ENCODE measurements at places on chromosomes 2 and 18. TPM values are rescaled to one million over a fixed set of nuclear protein-coding genes. Genes with fewer than 3 reads are reported as not detected.

GCKR gene
- 0.37 TPM for total RNA-seq

ZAP70 gene
- total RNA-seq: 8.3 TPM

PFN4 gene
- total RNA-seq: 0.29 TPM

ONECUT2 gene
- total RNA-seq: 0.06 TPM

PRKAG3 gene
- not detected for total RNA-seq

RUFY4 gene
- not detected for total RNA-seq

CAVIN2 gene
- 76.9 TPM for total RNA-seq

SERPINB12 gene
- total RNA-seq: not detected

DNA sequence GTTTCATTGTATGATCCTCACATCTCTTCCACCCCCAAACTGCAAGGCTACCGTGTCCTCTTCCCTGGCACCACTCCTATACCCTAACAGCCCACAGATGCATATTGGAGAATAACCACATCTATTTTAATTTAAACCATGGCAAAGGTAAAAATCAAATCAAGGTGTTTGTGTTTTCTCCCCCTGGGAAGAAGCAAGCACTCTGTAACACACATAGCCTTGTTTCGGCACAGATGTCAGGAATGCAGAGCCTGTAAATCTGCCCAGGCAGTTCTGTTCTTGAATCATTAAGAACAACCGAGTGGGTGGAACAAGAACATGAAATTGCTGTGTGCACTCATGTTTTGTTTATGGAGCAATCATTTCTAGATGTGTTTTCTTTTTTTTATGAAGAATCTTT, 6.8 kb upstream of the COX7A2L start:
- H3K4me3 ChIP-seq: no peak overlapping the region
- DNase-seq: no peak
- H3K27ac ChIP-seq: no peak overlapping the region

DNA sequence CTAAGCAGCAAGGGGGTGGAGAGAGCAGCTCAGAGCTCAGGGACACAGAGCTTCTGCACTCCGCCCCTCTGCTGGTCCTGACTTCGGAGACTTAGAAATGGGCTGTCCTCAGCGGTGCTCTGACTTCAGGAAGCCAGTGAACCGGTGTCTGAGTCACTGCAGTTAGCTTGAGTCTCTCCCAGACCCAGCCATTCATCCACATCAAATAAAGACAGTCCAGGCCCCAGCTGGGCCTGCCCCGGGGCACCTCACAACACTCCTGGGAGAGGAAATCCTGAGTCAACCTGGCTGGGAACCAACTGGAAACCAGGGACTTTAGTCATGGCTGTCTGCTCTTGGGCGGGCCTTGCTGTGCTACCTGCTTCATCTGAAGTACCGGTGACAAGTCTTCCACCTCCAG, 5.4 kb upstream of the ITGB6 start:
- DNase-seq: no peak
- H3K4me1 ChIP-seq: peaks cover 11% of the 10 kb centered on the region
- H3K27me3 ChIP-seq: no peaks in the 10 kb centered on the region

- no peak overlapping the region for H3K27ac ChIP-seq
- H3K36me3 ChIP-seq: no peaks in the 10 kb centered on the region
- H3K27me3 ChIP-seq: no peaks in the 10 kb centered on the region
- H3K4me1 ChIP-seq: no peaks in the 10 kb centered on the region
- no peak overlapping the region for H3K4me3 ChIP-seq
Observed at GRCh38 chr2:187470698-187471097, 22.6 kb upstream of the CALCRL start.

DNA sequence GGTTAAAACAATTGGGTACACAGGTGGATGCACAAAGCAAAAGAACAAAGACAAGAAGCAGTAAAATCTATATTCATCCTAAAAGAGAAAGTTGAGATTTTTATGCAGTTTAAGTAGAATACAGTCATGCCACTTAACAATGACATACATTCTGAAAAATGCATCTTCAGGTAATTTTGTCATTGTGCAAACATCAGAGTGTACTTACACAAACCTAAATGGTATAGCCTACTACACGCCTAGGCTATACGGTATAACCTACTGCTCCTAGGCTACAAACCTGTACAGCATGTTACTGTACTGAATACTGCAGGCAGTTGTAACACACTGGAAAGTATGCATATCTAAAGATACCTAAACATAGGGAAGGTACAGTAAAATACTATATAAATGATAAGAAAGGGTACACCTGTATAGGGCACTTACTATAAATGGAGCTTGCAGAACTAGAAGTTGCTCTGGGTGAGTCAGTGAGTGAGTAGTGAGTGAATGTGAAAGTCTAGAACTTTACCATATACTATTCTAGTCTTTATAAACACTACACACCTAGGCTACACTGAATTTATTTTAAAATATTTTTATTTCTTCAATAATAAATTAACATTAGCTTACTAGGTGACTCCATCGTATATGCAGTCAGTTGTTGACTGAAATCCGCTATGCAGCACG, 132.9 kb downstream of the BARD1 start:
- no peak for DNase-seq
- H3K27ac ChIP-seq: no peak overlapping the region
- no peak overlapping the region for H3K4me3 ChIP-seq
- H3K27me3 ChIP-seq: no peaks in the 10 kb centered on the region
- no peaks in the 10 kb centered on the region for H3K36me3 ChIP-seq

DNA sequence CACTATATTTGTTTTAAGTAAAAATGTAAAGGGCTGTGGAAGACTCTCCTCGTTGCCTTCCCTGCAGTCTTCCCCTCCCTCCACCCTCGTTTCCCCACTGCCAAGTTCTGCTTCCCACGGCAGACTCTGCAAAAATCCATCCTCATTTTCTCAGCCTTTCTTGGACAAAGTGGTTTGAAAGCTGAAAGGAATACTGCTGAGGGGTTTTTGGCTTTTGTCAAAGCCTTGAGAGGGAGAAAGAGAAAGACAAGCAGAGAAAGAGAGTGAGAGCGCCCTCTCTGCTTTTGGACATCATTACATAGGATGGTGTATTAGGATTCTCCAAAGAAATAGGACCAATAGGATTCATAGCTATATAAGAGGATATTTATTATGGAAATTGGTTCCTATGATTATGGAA, 455.9 kb upstream of the SOX11 start:
- no peak for DNase-seq
- H3K4me1 ChIP-seq: no peaks in the 10 kb centered on the region
- H3K4me3 ChIP-seq: no peak overlapping the region
- H3K27me3 ChIP-seq: no peaks in the 10 kb centered on the region
- no peaks in the 10 kb centered on the region for H3K36me3 ChIP-seq

GRCh38 chr2:144510294-144510991, 9.5 kb downstream of the ZEB2 start:
- no peaks in the 10 kb centered on the region for H3K27me3 ChIP-seq
- H3K27ac ChIP-seq: peak overlapping the region; percentile 99
- H3K4me1 ChIP-seq: peaks cover 10% of the 10 kb centered on the region
- H3K36me3 ChIP-seq: no peaks in the 10 kb centered on the region

GRCh38 chr2:53543083-53543482, 224.5 kb upstream of the CHAC2 start:
- no peak for DNase-seq
- no peaks in the 10 kb centered on the region for H3K27me3 ChIP-seq
- no peak overlapping the region for H3K4me3 ChIP-seq
- no peaks in the 10 kb centered on the region for H3K4me1 ChIP-seq
- H3K36me3 ChIP-seq: no peaks in the 10 kb centered on the region

DNA sequence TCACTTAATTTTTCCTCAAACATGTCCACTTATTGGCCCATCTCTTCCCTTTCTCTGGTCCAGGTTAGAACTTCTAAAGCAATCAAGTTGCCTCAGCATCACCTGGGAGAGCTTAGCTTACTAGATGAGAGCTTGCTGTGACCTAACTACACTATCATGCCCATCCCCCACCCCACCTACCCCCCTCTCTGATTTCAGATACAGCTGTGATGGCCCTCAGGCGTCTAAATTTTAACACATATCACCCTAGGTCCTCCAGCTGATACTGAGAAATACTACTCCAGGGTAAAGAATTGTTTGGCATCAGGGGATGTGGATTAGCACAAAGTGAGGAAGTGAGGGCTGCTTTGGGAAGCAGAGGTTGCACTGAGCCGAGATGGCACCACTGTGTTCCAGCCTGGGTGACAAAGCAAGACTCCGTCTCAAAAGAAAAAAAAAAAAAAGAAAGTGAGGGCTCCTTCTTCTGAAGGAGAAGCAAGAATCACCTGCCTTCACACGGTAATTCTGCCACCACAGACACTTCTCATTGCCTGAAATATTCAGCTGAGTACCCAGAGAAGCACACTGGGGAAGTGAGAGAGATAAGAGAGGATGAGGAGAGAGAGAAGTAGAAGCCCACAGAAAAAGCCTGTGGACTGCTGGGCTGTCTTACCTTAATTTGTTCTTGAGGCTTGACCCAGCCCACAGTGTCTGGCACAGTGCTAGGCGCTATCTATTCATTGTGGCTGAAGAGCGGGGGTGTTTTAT, 263.4 kb downstream of the ASXL3 start:
- no peaks in the 10 kb centered on the region for H3K4me1 ChIP-seq
- no peak overlapping the region for H3K27ac ChIP-seq

DNA sequence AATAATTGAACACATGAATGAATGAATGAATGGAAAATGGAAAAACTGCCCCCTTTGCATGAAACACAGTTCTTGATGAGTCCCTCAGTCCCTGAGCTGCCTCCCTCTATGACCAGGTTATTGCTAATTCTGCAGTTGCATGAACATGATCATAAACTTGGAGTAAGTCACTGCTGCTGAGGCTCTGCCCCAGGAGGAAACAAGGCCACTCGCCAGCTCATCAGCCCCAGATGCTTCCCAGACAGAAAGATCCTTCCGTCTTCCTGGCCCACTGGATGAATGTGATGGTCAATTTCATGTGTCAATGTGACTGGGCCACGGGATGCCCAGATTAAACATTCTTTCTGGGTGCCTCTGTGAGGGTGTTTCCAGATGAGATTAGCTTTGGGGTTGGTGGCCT, 16.4 kb downstream of the GPR45 start:
- H3K36me3 ChIP-seq: no peaks in the 10 kb centered on the region
- DNase-seq: no peak
- H3K27ac ChIP-seq: no peak overlapping the region
- no peaks in the 10 kb centered on the region for H3K27me3 ChIP-seq
- H3K4me3 ChIP-seq: no peak overlapping the region

DNA sequence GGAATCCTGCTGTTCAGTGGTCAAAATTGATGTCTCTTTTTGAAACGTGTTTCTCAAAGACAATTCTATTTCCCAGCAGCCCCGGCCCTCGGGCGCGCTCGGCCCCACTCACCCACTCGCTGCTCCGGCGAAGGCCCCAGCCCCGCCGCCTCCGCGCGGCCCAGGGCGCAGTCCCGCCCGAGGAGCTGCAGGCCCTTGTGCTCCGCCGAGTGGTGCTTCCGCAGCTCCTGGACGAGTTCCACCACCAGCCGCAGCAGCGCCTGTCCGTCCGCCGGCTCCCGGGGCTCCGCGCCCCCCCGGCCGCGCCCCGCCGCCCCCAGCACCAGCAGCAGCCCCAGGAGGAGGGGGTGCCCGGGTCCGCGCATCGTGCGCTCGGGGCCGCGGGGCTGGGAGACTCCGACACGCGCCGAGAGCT, 413 bp downstream of the ALKAL2 start:
- H3K27me3 ChIP-seq: peaks cover 4% of the 10 kb centered on the region
- H3K27ac ChIP-seq: no peak overlapping the region

- H3K4me3 ChIP-seq: no peak overlapping the region
- DNase-seq: no peak
- no peaks in the 10 kb centered on the region for H3K36me3 ChIP-seq
- H3K27me3 ChIP-seq: no peaks in the 10 kb centered on the region
- H3K27ac ChIP-seq: no peak overlapping the region
Observed at GRCh38 chr2:28697602-28698149, 54.0 kb upstream of the PPP1CB start.

- no peak for DNase-seq
- no peak overlapping the region for H3K4me3 ChIP-seq
- H3K27ac ChIP-seq: no peak overlapping the region
- H3K36me3 ChIP-seq: no peaks in the 10 kb centered on the region
Observed at GRCh38 chr2:107627164-107627563, 199.5 kb upstream of the RGPD4 start.

GRCh38 chr18:457140-457519, 43.4 kb downstream of the COLEC12 start:
- H3K4me1 ChIP-seq: peaks cover 14% of the 10 kb centered on the region
- H3K27me3 ChIP-seq: no peaks in the 10 kb centered on the region
- no peak overlapping the region for H3K4me3 ChIP-seq

- H3K4me3 ChIP-seq: peak overlapping the region; percentile 68
- no peaks in the 10 kb centered on the region for H3K36me3 ChIP-seq
- no peak for DNase-seq
- H3K27me3 ChIP-seq: no peaks in the 10 kb centered on the region
Observed at GRCh38 chr2:147845411-147845971, 662 bp downstream of the ACVR2A start.

- no peak overlapping the region for H3K27ac ChIP-seq
- no peak overlapping the region for H3K4me3 ChIP-seq
- no peaks in the 10 kb centered on the region for H3K27me3 ChIP-seq
- DNase-seq: no peak
Observed at GRCh38 chr2:36336321-36336720, 19.3 kb upstream of the CRIM1 start.

DNA sequence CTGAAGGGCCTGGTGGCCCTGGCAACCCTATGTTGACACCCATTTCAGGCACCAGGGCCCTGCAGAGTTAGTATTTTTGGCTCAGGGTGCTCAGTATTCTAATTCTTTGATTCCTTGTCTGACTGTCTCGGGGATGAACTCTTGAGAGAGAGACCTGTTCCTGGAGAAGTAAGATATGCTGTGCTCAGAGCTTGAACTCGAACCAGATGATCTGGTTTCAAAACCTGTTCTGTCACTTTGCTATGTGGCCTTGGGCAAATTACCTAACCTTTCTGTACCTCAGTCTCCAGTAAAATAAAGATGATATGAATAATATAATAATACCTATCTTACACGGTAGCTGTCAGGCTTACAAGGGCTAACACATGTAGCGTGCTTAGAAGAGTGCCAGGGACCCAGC, 294.2 kb downstream of the DYSF start:
- no peak overlapping the region for H3K4me3 ChIP-seq
- DNase-seq: no peak
- peaks cover 14% of the 10 kb centered on the region for H3K4me1 ChIP-seq
- H3K36me3 ChIP-seq: no peaks in the 10 kb centered on the region
- H3K27me3 ChIP-seq: no peaks in the 10 kb centered on the region

GRCh38 chr2:175002547-175003274, 2.5 kb downstream of the CHN1 start:
- no peak overlapping the region for H3K27ac ChIP-seq
- no peaks in the 10 kb centered on the region for H3K36me3 ChIP-seq
- peaks cover 74% of the 10 kb centered on the region for H3K27me3 ChIP-seq
- peak; percentile 29 for DNase-seq

GRCh38 chr2:50343150-50343830, 688.6 kb downstream of the NRXN1 start:
- no peaks in the 10 kb centered on the region for H3K4me1 ChIP-seq
- no peak overlapping the region for H3K4me3 ChIP-seq
- peaks cover 48% of the 10 kb centered on the region for H3K27me3 ChIP-seq
- H3K36me3 ChIP-seq: no peaks in the 10 kb centered on the region

GRCh38 chr2:241017228-241017940, 19.0 kb downstream of the SNED1 start:
- no peaks in the 10 kb centered on the region for H3K4me1 ChIP-seq
- no peaks in the 10 kb centered on the region for H3K36me3 ChIP-seq
- no peak overlapping the region for H3K4me3 ChIP-seq
- no peak for DNase-seq
- no peaks in the 10 kb centered on the region for H3K27me3 ChIP-seq

GRCh38 chr2:109530712-109531111, 83.1 kb downstream of the SEPTIN10 start:
- no peak overlapping the region for H3K4me3 ChIP-seq
- DNase-seq: no peak
- H3K36me3 ChIP-seq: no peaks in the 10 kb centered on the region
- H3K4me1 ChIP-seq: peaks cover 6% of the 10 kb centered on the region
- H3K27ac ChIP-seq: no peak overlapping the region
- no peaks in the 10 kb centered on the region for H3K27me3 ChIP-seq

GRCh38 chr2:58971511-58972360, 730.6 kb upstream of the FANCL start:
- no peak overlapping the region for H3K27ac ChIP-seq
- no peaks in the 10 kb centered on the region for H3K36me3 ChIP-seq
- no peak overlapping the region for H3K4me3 ChIP-seq

All from left lung (tissue), 14 donors.